ENCODE measurements at places on chromosomes 1 and 21. TPM values are rescaled to one million over a fixed set of nuclear protein-coding genes. Genes with fewer than 3 reads are reported as not detected.

DNA sequence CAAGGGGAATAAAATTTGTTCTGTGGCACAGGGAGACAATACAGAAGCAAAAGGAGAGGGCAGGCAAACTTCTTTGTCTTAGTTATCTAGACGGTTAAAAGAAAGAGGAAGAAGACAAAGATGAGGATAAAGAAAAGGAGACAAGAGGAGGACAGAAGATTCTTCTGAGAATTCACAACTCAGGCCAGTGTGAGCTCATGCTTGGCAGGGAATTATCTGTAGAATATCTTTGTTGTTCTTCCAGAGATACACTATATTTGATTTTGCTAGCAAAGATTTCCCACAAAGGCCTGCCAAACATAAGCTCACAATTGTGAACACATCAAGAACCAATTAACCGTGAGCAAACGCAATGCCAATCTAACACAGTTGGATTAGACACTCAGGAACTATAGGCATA, 21.4 kb downstream of the SLC16A1 start:
- DNase-seq: no peak
- H3K4me3 ChIP-seq: no peak overlapping the region
- H3K36me3 ChIP-seq: peaks cover 6% of the 10 kb centered on the region
- H3K27me3 ChIP-seq: no peaks in the 10 kb centered on the region
- H3K27ac ChIP-seq: peak overlapping the region; percentile 78

- peak overlapping the region; percentile 38 for H3K27ac ChIP-seq
- no peaks in the 10 kb centered on the region for H3K36me3 ChIP-seq
- peaks cover 36% of the 10 kb centered on the region for H3K4me1 ChIP-seq
- no peaks in the 10 kb centered on the region for H3K27me3 ChIP-seq
- DNase-seq: no peak
- no peak overlapping the region for H3K4me3 ChIP-seq
These were observed 29.3 kb downstream of the SIPA1L2 start for GRCh38 chr1:232600424-232601258.

DNA sequence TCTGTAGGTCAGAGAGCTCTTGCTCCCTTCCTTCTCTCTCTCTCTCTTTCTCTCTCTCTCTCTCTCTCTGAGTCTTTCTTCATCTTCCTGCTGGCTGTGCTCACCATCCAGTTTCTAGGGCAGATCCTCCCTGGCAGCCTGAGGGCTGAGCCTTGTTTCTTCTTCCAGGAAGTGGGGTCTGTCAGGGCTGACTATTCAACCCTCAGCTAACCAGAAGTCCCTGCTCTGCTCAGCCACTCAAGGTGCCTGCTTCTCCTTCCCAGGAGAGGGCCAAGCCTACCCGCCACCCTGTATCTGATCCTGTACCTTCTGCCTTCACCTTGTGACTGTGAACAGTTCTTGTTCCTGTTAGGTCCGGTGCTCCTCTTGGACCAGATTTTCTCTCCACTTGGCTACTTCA, 107.6 kb upstream of the ETV3 start:
- H3K27ac ChIP-seq: no peak overlapping the region
- no peak overlapping the region for H3K4me3 ChIP-seq
- DNase-seq: no peak

DNA sequence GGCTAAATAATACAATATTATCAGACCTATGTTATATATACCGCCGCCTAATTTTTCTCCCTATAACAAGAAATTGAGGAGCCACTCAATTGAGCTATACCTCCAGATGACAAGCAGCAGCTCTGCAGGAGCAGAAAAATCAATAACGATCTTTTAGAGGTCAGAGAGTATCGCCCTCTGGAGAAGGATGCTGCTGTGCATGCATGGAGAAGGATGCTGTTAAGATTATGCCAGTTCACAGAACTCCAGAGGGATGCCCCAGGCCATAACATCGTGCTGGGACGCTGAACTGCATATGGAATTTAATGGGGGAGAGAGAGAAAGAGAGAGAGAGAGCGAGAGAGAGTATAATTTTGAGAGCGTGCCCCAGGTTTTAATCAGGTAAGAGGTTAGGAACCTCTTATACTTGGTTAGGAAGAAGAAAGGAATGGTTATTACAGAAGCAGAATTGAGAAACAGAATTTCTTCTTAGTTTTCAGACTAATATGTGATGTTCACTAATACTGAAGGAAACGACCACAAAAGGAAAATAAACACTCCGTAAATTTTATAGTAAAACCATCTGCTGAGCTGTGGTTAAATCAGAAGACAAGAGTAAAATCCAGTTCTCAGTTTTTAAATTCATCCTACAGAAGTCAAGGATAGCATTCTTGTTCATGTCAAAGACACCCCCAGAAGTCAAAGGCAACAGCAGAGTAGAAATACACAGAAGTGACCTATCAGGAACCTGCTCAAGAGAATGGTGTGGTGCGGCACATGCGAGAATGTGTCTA, 111.1 kb downstream of the SMYD2 start:
- H3K27ac ChIP-seq: no peak overlapping the region
- H3K36me3 ChIP-seq: no peaks in the 10 kb centered on the region
- H3K4me1 ChIP-seq: peaks cover 8% of the 10 kb centered on the region
- no peak overlapping the region for H3K4me3 ChIP-seq
- no peak for DNase-seq
- no peaks in the 10 kb centered on the region for H3K27me3 ChIP-seq

DNA sequence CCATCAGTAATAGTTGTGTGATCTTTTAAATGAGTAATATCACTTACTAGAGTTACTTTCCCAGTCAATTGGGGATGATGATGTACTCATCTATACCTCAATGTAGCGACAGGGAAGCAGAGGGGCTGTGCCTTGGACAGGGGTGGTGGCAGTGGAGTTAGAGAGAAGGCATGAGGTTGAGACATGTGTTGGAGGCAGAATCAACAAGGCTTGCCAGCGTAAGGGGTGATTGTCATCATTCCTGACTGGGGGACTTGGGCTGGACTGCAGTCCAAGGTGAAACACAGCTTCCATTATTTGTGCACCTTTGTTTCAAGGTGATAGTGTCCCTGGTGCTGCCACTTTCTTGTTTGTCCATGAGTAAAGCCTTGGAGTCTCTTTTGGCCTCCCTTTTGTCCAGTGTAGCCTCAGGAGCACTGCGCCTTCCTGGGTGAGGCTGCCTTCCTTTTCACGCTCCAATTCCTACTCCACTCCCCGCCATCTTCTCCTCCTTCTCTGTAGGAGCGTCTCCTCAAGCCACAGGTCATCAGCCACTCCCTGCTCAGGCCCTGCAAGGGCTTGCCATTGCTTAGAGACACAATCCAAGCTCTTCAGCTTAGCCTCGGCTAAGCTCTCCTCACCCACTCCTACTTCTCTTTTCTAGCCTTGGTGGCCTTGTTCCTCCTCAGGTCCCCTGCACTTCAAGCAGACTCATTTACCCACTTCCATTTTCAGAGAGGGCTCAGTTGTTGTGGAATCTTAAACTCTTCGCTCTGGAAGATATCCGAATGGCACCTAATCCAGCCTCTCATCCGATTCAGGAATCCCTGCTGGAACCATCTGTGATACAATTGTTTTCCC, 77.6 kb upstream of the CD34 start:
- no peak overlapping the region for H3K27ac ChIP-seq
- no peak for DNase-seq
- H3K27me3 ChIP-seq: peaks cover 19% of the 10 kb centered on the region
- no peaks in the 10 kb centered on the region for H3K36me3 ChIP-seq
- H3K4me1 ChIP-seq: no peaks in the 10 kb centered on the region
- no peak overlapping the region for H3K4me3 ChIP-seq

DNA sequence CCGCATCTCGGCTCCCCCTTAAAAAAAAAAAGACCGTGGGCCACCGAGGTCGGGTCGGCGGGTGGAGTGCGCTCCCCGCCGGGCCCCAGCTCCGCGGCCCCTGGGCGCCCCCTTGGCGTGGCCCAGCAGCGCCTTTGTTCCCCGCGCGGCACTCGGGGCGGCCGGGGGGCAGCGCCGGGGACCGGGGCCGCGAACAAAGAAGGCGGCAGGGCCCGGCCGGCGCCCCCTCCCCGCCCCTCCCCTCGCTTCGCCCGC, 571 bp downstream of the MARCKSL1 start:
- peaks cover 8% of the 10 kb centered on the region for H3K36me3 ChIP-seq
- peak overlapping the region; percentile 21 for H3K4me3 ChIP-seq
- H3K27ac ChIP-seq: no peak overlapping the region
- H3K27me3 ChIP-seq: no peaks in the 10 kb centered on the region

DNA sequence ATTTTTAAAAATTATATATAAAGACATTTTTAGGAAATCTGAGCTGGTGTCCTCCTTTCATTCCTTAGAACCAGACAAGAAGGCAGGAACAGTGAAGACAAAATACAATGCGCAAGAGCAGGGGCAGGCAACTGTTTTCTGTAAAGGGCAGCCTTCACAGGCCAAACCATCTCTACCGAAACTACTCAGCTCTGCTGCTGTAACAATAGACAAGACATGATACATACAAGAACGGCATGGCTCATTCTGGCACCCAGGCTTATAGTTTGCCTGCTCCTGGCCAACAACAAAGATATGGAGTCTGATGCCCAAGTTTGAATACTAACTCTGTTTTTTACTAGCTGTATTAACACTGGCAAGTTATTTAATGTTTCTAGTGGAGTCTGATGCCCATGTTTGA, 232.0 kb downstream of the SMYD3 start:
- DNase-seq: no peak
- H3K4me3 ChIP-seq: no peak overlapping the region
- peaks cover 6% of the 10 kb centered on the region for H3K36me3 ChIP-seq
- no peaks in the 10 kb centered on the region for H3K4me1 ChIP-seq
- H3K27me3 ChIP-seq: no peaks in the 10 kb centered on the region
- no peak overlapping the region for H3K27ac ChIP-seq

GRCh38 chr1:10424034-10424433, 6.2 kb upstream of the CENPS start:
- H3K27ac ChIP-seq: no peak overlapping the region
- peaks cover 9% of the 10 kb centered on the region for H3K36me3 ChIP-seq
- no peaks in the 10 kb centered on the region for H3K27me3 ChIP-seq
- no peak for DNase-seq

DNA sequence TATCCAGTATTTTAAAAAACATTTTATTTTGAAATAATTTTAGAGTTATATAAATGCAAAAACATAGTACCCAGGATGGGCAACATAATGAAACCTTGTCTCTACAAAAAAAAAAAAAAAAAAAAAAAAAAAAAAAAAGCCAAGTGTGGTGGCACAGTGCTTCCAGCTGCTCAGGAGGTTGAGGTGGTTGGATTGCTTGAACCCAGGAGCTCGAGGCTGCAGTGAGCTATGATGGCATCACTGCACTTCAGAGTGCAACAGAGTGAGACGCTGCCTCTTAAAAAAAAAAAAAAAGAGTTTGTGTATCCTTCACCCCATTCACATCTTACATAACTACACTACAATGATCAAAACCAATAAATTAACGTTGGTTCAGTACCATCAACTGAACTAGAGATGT, 115.6 kb upstream of the KIF26B start:
- no peak overlapping the region for H3K4me3 ChIP-seq
- no peaks in the 10 kb centered on the region for H3K36me3 ChIP-seq
- no peak for DNase-seq
- H3K27ac ChIP-seq: no peak overlapping the region
- no peaks in the 10 kb centered on the region for H3K4me1 ChIP-seq

DNA sequence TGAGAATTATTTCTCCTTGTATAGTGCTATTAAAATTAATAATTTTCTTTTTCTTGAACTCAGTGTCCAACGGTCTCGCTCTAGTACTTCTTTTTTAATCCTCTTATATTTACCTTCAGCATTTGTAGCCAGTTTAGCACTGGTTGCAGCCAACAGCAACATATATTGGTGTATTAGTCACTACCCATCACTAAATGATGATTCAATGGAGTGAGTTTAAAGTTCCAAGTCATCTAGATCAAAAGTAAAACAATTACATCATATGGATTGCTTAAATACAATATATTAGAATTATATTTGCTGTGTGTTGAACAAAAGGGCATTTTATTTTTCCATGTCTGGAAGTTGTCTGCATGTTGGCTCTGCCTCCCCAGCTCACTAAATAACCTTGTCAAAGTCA, 591.8 kb downstream of the ADGRL2 start:
- no peaks in the 10 kb centered on the region for H3K36me3 ChIP-seq
- no peaks in the 10 kb centered on the region for H3K4me1 ChIP-seq
- DNase-seq: no peak
- no peaks in the 10 kb centered on the region for H3K27me3 ChIP-seq
- no peak overlapping the region for H3K27ac ChIP-seq
- no peak overlapping the region for H3K4me3 ChIP-seq

CLCA4 gene
- not detected for total RNA-seq

WNT4 gene
- not detected for total RNA-seq

LIPI gene
- total RNA-seq: not detected
